ENCODE measurements at places on chromosomes 16 and 17.

- no peak for DNase-seq
Measured at GRCh38 chr16:57468346-57468745, 5.9 kb downstream of the POLR2C start.

- no peak for DNase-seq
Measured at GRCh38 chr16:29714972-29715371, 30.8 kb downstream of the C16orf54 start.

DNA sequence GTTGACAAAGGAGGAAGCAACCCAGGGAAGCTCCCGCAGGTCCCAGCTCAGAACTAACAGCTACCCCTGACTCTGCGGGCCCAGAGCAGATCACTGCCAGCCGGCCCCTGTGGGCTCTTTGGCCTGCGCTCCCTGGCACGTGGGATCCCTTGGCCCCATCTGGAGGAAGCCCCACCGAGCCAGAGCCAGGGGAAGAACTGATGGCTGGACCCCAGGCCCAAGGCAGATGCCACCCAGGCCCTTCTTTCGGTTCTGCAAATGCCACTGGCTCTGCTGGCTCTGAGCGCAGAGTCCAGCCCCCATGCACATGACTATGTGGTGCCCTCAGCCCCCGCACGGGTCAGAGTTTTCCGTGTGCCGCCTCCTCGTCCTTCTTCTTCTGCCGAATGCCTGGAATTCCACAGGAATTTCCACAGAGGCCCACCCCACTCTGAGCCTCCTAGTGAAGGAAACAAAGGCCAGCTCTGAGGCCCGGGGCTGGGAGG, 35.8 kb upstream of the SNN start:
- peak; percentile 75 for DNase-seq

DNA sequence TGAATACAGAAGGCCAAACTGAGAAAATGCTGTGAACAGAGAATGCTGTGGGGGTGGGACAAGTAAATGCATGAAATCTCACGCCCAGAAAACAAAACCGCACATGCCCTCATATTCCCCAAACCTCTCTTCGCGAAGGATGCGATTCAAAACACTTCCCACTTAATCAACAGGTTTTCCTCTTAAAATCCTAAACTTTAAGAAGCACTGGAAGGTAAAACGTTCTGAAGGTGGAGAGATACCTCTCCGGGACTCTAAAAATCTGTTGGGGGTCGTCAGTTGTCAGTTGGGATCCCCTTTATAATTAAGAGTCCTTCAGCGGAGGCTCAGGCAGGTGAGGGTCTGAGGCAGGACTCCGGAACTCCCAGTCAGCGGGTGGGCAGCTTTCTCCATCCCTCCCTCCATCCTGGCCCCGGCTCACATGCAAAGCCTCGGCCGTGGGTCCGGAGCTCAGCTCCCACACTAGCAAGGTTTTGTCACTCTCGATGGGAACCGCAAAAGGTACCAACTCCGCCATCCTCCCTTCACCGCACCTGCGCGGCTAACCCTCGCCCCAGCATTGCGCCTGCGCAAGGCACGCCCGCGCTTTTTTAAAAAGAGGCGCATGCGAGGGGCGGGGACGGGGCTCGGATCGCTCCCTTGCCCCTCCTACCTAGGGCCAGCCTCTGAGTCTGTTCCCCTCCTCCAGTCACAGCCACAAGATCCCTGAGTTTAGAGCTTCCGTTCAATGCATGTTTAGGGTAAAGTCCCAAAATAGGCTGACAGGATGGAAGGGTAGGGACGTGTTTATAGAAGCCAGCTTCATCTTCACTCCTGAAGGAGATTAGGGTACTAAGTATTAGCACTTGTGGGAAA, at the start of gene RDM1:
TSS of gene RDM1 (minus strand) at position 563 of the 855 bp plus-strand sequence. CDS start at position 517, 46 bp downstream.
- DNase-seq: peak; percentile 84

DNA sequence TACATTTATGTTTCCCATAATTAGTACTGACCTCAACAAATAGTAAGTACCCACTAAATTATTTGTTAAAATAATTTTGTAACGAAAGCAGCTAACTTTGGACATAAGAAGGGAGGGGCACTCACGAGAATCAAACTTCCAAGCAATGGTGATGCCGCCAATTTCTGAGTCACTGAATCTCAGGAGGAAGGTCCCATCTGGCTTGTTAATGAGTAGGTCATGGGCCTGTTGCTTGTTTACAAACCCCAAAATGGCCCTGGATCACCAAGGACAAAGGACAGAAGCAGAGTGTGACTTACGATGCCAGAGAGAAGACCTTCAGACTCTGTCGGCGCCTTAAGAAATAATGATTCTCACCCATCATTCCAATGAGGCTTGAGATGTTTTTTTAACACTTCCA, 15.8 kb upstream of the GHDC start:
- DNase-seq: no peak

DNA sequence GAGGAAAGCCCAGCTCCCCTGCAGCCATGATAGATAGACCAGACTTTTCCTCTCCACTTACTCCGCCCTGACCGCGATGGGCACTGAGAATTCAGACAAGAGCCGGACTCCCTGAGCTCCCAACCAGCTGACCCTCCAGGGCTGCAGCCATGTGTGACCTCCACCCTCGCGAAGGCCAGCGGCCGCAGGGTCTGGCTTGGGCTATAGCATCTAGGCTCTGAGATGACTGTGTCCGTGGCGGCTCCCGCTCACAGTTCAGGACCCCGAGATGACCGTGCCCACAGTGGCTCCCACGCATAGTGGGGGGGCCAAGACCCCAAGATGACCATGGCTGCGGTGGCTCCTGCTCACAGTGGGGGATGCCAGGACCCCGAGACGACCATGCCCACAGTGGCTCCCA, 18.0 kb downstream of the ZFPM1 start:
- no peak for DNase-seq

DNA sequence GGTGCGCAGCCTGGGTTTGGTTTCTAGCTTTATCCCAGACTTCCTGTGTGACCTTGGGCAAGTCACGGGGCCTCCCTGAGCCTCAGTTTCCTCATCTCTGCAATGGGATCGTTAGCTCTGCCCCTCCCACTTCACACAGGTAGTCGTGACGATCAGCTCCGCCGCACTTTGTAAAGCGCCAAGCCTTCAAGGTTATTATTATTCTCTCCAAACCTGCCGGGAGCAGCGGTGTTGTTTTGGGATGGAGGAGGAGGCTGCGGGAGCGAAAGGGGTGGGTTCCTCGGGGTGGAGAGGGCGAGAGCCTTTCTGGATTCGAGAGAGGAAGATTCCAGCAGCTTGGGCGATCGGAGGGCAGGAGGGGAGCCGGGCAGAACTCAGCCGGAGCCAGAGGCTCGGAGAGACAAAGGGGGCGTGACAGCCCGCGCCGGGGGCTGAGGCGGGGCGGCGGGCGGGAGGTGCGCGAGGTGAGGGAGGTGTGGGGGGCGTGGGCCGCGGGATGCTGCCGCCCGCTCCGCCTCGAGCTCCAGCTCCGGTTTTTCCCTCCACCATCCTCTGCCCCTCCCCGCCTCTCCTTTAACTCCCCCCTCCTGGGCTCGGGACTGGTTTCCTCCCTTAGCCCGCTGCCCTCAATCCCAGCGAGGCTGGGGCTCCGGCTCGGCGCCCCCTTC, at the start of gene EFNB3:
TSS of gene EFNB3 (plus strand) at position 602 of the 668 bp plus-strand sequence. CDS start 397 bp downstream, outside the sequence.
- peak; percentile 71 for DNase-seq

DNA sequence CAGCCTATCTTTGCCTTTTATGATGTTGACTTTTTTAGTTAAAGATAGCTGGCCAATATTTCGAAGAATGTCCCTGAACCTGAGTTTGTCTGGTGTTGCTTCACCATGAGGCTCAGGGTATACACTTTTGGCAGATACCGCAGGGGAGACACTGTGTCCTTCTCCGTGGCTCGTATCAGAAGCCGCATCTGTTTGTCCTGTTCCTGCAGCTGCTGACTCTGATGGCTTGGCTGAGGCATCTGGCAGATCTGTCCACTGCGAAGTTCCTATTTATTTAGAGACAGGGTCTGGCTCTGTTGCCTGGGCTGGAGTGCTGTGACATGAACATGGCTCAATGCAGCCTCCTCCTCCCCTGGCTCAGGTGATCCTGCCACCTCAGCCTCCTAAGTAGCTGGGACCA, 93.5 kb downstream of the CRISPLD2 start:
- DNase-seq: no peak

- no peak for DNase-seq
Measured at GRCh38 chr16:7518158-7518557, 185.5 kb downstream of the RBFOX1 start.

DNA sequence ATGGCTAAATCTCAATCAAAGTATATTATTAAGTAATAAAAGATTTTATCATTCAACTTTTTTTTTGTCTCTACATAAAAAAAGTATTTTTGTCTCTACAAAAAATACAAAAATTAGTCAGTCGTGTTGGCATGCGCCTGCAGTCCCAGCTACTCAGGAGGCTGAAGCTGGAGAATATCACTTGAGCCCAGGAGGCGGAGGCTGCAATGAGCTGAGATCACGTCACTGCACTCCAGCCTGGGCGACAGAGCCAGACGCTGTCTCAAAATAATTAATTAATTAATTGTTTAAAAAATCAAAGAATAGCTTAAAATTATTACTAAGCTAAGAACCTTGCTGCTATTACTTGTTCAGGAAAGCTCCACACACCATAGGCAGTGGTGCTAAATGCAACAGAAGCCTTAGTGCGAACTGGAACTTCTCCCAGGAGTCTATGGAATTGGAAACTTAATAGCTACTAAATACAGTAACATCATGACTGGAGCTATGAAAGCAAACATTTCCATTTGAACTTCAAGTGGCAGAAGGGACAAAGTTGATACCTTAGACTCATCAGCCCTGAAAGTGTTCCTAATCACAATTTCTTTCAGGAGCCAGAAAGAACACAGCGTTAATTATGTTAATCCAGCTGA, 22.6 kb downstream of the ADCY9 start:
- no peak for DNase-seq
